ENCODE measurements at places on chromosomes 1 and 21.

- no peak for DNase-seq
Observed at GRCh38 chr1:150992626-150993025, 10.5 kb downstream of the ANXA9 start.

DNA sequence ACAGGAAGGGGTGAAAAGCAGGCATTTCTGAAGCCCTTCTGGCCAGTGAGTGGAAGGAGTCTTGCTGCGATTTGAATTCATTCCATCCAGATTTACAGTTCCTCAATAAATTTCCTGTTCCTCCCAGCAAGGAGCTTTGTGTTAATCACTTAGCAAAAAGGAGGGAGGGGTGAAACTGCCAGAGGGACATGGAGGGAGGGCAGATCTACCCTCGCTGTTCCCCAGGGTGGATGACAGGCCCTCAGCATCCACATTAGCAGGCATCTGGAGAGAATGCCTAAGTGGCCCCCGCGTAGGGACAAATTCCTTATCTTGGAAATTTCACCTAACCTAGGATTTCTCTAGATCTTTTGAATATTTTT is 1.2 kb downstream of the ETV3 start:
- DNase-seq: no peak

- no peak for DNase-seq
Observed at GRCh38 chr1:154735061-154735803, 127.2 kb upstream of the ADAR start.

- DNase-seq: no peak
Observed at GRCh38 chr1:15056515-15057285, 96.8 kb upstream of the TMEM51 start.

DNA sequence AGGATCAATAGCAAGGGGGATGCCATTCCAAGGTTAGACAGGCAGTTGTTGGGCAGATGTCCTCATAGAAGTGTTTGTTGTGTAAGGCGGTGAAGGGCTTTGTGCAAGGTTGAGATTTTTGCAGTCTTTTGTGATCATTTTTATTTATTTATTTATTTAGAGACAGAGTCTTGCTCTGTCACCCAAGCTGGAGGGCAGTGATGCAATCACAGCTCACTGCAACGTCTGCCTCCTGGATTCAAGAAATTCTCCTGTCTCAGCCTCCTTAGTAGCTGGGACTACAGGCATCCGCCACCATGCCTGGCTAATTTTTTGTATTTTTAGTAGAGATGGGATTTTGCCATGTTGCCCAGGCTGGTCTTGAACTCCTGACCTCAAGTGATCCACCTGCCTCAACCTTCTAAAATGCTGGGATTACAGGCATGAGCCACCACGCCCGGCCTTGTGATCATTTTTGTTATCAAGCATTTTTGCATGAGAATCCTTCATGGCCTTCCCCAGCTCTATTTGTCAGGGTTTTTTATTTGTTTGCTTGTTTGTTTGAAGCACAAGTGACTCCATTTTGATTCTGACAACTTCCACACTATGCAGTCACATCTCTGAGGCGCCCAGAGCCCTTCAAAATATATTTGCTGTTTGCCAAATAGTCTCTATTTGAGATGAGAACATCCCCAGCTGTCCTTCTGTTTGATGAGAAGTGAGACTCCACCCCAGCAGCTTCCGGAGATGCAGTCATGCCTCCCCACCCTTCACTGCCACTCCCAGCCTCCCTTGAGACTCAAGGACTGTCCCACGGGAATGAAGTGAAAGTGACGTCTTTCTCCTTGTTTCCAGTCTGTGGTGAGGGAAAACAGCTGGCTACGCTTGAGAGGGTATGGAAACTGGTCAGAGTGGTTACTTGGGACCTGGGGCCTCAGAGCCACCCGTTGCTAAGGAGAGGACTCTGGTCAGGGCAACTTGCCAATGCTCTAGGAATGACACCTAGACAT is 38.0 kb downstream of the TMEM50B start:
- no peak for DNase-seq

GRCh38 chr1:84363622-84364021 is 34.7 kb upstream of the DNASE2B start:
- no peak for DNase-seq

Data from stimulated activated CD4-positive, alpha-beta T cell treated with anti-CD3 and anti-CD28 coated beads, TNF-alpha, amount 100 ng/mL, for 4 hours (primary cell).